ENCODE measurements at places on chromosomes 12 and 14.

GRCh38 chr14:96214793-96215192, 10.2 kb downstream of the BDKRB2 start:
- DNase-seq: no peak

DNA sequence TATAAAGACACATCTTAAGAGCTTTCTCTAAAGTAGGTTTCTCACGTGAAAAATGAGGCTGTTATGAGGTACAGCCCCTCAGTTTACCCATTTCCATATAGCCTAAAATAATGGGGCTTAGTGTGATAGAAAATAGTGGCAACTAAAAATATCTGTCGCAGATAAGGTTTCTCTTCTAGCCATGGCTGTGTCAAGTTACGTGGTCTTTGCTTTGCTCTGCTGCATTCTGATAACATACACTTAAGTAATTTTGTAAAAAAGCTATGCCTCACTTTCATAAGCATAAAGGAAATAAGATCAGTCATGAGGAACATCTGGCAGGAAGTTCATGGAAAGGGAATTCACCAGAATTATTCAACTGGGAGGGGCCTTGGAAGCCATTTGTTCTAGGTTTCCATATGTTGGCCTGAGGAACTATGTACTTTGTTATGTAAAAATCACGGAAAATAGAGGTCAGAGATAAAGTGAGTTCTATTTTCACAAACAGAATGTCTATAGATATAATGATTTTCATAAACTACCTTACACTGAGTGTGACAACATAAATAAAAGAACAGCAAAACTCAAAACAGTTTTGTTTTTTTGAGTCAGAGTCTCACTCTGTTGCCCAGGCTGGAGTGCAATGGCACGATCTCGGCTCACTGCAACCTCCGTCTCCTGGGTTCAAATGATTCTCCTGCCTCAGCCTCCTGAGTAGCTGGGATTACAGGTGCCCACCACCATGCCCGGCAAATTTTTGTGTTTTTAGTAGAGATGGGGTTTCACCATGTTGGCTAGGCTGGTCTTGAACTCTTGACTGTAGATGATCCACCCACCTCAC, 195.6 kb upstream of the KRR1 start:
- DNase-seq: no peak

DNA sequence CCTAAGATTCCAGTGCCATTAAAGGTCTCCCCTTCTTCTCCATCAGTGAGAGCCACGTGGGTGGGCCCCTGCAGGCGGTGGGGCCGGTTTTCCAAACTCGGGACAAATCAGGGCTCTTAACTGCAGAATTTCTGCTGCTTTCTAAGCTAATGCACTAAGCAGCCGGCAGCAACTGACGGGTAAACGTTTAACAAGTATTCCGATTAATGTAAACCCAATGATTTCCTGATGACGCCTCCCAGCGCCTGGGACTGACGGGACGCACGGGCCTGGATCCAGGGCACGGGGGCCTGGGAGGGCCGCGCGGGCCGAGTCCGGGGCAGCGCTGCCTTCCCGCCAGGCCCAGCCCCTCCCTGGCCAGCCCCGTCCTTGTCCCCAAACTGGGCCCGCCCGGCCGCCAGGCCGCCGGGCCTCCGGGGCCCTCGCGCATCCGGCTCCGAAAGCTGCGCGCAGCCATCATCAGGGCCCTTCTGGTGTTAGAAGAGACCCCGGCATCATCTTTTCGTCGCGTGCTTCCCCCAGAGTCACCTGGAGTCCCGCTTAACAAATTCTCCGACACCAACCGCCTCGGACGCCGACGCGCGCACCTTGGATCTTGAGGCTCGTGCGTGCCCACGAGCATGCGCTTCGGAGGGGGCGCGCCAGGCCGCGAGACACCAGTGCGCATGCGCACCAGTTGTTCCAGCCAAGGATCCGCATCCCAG, at the start of gene MLH3:
Gene MLH3 (minus strand): TSS at position 616 of the 704 bp plus-strand sequence. CDS start 1,812 bp downstream, outside the sequence.
- peak; percentile 80 for DNase-seq

DNA sequence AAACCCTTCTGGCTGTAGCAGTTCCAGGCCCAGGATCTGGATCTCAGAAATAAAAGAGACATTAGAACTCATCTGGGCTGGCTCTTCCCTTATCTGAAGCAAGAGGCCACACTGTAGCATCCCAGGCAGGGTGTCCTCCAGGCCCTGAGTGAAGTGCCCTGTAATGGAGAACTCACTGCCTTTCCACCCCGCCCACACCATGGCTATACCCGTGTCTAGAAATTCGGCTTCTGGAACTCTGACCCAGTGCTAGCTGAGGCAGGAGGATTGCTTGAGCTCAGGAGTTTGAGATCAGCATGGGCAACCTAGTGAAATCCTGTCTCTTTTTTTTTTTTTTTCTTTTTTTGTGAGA, 23.5 kb upstream of the PLEKHG3 start:
- DNase-seq: no peak

- no peak for DNase-seq
Observed at GRCh38 chr12:86117711-86118110, 138.5 kb downstream of the MGAT4C start.

GRCh38 chr12:107732365-107732764, 28.6 kb downstream of the PRDM4 start:
- no peak for DNase-seq

GRCh38 chr12:84875241-84875640, 37.4 kb downstream of the SLC6A15 start:
- no peak for DNase-seq

DNA sequence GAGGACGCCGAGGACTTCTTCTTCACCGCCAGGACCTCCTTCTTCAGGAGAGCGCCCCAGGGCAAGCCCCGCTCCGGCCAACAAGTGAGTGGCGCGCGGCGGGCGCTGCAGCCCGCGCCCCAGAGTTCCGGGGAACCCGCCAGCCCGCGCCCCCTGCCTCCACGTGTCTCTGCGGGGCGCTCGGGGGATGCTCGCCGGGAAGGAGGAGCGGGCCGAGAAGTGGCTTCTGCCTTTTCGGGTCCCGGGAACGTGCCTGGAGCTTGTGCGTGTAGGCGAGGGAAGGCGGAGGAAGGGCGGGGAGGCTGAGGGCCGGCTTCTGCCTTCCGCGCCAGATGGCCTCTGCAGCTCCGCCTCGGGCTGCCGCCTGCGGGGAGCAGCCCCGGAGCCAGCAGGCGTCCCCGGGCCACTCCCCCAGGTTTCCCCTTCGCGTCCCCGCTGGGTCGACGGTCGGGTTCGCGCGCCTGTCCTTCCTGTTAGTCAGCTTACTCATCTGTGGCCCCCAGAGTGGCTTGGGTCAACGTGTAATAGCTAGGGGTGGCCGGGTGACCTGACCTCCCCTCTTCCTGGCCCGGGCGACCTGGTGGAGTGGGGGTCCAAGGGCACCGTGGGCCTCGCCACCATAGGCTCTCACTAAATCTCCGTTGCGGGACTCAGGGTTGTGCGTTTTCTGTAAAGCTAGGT, 505 bp downstream of the RASSF3 start:
- peak; percentile 60 for DNase-seq

DNA sequence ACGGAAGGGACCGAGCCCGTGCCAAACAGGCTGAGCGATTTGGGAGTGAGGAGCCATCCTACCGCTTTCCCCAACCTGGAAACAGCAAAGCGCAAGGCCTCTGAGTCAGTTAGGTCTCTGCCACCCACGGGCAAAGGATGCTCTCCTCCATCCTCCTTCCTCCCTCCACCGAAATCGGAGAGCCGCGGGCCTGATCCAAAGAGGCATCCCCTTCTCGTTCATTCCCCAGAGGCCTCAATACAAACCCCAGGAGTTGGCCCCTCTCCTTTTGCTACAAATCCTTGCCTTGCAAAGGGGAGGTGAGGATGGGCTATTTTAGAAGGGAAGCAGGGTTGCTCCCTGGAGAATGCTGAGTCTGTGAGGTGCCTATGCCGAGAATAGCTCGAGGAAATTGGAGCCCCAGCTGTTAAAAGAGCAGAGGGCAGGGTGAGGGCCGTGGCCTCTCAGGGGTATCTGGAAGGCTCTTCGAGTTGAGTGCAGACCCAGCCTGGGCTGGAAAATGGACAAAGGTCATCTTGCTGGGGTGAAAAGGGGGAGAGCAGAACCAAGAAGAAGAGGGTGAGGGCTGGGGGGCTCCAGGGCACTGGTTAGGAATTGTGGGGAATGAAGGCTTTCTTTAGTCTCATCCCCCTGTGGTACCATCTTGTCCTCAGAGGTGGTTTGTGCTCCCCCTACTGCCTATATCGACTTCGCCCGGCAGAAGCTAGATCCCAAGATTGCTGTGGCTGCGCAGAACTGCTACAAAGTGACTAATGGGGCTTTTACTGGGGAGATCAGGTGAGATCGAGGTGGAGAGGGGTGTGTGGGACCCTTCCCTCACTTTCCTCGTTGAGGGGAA, 1.1 kb downstream of the TPI1 start:
- no peak for DNase-seq

- no peak for DNase-seq
Observed at GRCh38 chr12:52813885-52814709, at the start of gene KRT4. KRT4 (minus strand) TSS chr12:52814116; CDS start chr12:52814058, 58 bp downstream.

DNA sequence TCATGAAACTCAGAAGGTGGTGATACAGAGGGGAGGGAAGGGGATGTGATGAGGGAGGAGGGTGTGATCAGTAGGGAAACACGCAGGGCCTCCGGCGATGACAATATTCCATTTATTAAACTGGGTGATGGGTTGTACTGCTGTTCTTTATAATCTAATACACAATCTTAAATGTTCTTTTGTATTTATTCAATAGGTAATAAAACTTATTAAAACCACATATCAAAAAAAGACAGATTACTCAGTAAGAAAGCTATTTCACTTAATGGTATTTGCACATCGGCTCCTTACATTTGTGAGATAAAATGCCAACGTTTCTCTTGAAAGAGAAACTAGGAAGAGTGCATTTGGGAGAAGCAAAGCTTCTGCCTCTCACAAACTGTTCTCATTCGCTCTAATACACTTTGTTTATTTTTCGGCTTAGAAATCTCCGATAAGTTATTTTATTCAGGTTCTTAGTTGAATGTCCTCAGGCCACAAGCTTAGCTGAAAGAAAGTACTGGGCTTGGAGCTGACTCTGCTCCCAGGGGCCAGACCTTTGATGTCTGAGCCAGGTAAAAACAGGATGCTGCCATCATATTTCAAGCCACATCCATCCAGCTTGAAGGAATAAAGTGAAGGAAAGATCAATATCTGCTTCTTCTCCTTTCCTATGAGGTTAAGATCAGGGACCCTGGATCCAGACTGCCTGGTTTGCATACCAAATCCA, 17.5 kb downstream of the STON2 start:
- DNase-seq: no peak

DNA sequence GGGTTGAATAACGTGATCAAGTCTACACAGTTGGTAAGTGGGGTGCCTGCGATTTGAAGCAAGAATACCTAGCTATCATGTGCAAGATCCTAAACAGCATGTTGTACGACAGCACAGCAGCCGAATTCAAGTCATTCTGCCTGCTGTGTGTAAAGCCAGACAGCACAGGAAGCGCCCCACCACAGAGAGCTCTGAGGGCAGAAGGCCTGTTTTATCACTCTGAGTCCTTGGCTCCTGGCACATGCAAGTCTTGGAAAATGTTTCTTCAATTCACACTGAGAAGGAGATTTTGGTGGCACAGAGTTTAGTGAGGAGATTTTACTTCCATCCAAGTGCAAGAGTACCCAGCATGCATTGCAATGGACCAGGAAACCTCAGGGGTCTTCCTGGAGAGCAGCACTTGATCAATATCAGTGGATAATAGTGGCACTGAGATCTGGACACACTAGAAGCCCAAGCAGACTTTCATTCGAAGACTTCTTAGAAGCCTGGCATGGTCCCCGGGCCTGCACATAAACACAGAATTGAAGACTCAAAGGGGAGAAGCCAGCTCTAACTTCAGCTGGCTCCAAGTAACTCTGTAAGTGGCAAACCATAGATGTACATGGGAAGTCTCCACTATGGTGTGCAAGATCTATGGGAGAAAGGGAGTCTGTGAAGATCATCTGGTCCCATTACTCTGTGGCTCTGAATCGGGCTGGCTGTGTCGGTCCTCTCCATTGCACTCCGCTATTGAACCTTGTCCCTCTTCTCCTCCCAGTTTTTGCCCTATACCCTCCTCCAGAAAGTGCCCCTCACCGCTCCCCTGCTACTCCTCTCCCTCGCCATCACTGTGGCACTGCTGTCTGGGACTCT, 1.5 kb upstream of the KRT1 start:
- peak; percentile 3 for DNase-seq

DNA sequence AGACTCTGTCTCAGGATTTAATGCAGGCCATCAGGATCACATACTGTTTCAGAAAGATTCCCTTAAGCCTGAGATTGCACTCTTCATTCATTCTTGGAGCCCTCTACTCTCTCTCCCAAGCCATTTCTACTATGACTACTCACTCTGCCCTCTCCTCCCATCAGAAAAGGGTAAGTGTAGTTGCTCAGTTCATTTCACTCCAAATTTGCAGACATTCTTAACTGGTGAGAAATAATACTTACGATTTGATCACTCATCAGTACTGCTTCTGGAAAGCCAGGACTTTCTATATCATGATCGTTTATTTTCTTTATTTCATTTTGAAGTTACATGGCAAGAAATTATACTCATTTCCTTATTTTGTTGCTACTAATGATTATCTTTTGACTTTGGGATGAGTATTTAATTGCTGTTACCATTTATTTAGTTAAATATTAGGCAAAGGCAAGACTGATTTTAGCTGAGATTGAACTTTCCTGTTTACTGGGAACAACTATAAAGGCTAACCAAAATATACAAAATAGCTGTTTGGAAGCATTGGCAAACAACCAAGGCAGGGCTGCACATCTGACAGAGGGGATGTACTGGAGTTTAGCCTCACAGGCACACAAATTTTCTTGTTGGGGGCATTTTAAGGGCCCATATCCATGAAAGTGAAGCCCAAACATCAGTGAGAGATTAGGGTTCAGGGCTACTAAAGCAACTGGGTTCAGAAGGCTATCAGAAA, 4.1 kb upstream of the RERG start:
- no peak for DNase-seq

DNA sequence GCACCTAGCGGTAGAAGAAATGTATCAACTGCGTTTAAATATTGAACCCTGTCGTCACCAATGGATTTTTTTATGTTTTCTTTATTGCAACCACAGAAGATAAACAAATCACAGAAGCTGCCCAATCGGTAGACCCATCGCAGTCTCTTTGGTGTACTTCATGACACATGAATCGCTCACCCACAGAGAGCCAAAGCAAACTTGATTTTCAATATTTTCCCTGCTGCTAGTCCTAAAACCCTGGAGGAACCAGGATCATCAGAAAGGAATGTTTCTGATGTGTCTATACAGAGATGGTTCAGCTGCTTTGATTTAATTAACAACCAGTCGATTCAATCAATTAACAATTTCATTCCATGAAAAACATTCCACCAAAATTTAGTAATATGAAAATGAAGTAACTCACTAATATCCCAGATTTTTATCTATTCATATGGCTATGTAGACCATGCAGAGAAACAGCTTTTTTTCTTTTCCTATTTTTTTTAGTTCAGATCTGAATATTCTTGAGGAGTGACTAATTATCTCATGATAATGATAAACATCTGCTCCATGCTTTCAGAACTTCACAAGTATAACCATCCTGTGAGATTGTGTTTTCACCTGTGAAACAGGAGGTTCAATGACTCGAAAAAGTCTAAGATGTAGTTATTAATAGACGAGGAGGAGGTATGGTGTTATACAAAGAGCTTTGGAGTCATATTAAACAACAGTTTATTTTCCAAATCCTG, 46.1 kb downstream of the DIO2 start:
- DNase-seq: no peak
